ENCODE measurements at places on chromosomes 12 and 14.

DNA sequence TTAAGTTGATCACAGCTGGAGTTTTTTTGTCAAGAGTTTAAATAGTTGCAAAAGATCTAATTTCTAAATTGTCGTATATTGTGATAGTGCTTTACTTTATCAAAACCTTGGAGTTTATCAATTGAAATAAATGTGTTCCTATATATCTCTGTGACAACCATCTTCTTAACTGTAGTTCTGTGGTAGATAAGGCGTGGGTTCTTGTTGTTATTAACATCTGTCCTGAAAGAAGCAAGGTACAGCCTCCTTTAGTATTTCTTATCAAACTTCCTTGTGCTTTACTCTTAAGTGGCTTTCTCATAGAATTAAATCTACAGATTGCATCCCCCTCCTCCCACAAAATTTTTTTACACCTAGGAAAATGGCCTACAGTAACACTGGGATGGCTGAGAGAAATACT is 7.3 kb downstream of the SCYL2 start:
- no peak for DNase-seq

DNA sequence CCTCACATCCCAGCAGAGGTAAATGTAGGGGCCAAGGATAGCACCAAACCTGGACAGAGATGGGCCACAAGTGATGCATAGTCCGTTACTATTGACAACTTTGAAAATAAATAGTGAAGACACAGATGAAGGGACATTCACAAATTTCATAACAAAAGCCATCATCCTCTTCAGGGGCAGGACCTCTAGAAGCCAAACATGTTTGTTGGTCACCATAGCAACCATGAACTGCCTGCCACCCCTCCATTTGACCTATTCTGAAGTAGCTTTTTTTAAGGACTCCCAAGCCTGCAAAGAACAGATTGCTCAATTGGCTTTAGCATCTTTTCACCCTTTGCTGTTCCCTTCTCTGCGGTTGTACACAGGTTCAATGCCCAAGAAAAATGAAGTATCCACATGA is 35.7 kb upstream of the MDM1 start:
- no peak for DNase-seq

DNA sequence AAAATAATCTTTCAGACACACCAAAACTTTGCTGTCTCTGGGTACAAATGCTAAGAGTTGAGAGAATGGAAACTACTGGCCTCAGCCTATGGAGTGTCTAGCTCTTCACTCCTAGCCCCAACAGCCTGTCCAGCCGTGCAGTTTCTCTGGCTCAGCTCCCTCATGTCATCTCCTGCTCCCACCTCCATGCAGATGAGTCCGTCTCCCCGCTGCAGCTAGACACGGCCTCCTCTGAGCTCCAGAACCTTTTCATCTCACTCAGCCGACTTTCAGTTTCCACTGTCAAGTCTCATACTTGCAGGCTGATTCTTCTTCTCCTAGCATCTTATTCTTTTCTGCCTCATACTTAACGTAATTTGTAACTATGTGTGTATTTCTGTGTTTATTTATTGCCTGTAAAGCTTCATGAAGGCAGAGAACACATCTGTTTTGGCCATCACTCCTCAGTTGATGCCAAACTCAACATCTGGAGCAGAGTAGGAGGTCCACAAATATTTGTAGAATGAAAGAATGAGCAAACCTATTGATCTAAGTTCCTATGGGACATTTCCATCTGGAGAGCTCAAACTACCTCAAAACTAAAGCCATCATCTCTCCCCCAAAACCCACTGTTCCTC is 139.8 kb upstream of the PWP1 start:
- no peak for DNase-seq

GRCh38 chr12:114697741-114698565 is 14.0 kb upstream of the TBX3 start:
- DNase-seq = no peak

Measured in GM20000 (cell line).